ENCODE measurements at places on chromosomes 5 and 9. TPM values are rescaled to one million over a fixed set of nuclear protein-coding genes. Genes with fewer than 3 reads are reported as not detected.

DNA sequence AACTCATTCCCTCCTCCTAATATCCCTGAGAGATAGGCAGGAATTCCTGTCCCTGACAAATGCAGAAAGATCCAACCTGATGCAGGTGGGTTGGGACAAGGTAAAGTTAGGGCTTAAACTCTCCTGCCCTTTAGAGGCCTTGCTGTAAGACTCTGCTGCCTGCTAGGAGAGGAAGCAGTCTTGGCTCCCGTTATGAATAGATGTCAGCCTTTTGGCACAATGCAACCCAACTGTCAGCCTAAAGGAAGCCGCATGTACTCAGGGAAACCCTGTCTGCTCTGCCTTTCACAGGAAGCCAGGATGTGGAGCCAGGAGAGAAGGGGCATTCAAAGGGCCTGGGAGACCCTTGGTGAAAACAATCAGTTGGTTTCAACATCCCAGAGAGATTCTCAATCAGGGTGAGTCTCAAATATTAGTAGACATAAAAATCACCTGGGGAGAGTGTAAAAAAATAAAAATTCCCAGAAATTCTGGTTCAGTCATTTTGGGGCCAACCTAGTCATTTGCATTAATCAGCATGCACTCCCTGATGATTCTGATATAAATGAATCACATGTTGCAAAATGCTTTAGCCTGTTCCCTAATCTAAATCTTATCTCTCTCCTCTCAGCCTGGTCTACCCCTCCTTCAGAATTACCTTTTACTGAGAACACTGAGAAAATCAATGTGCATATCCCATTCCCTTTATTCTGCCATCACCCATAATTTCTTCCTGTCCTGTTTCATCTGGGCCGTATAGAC lies 136.2 kb upstream of the TRIM32 start:
- DNase-seq = no peak

GRCh38 chr9:121823451-121824169 lies 172.2 kb downstream of the DAB2IP start:
- no peak for DNase-seq

- no peak for DNase-seq
Measured at GRCh38 chr5:75640826-75641225, 29.6 kb downstream of the ANKDD1B start.

- DNase-seq = no peak
Measured at GRCh38 chr5:174482607-174483024, 241.8 kb upstream of the MSX2 start.

PCYOX1L gene
- 53.7 TPM for total RNA-seq

SLIT3 gene
- not detected for total RNA-seq

DNA sequence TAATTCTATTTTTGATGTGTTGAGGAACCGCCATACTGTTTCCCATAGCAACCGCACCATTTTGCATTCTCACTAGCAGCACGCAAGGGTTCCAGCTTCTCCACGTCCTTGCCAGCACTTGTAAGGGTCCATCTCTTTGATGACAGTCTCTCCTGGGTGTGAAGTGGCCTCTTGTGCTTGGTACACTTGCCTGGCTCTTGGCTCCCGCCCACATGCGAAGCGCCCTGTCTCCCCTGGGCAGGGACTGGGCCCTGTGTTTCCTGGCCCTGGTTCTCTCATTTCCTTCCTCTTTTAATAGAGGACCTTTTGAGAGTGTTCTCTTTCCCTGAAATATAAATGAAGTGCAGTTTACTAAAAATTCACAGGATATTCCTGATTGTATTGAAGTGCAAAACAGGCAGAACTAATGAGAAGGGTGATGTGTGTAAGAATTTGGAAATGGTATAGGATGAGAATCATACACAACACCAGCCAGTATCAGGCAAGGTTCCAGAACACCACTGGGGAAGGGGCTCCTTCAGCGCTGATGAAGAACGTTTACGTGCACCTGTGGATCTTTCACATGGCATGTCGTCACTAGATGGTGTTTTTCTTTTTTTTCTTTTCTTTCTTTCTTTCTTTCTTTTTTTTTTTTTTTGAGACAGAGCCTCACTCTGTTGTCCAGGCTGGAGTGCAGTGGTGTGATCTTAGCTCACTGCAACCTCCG lies 73.0 kb downstream of the EHMT1 start:
- DNase-seq = no peak

CDH12 gene
- not detected for total RNA-seq

ACSL6 gene
- 22.2 TPM for total RNA-seq

CLK4 gene
- total RNA-seq = 137 TPM

ECM2 gene
- total RNA-seq = not detected

- DNase-seq = no peak
Measured at GRCh38 chr5:127988146-127988760, 95.3 kb upstream of the SLC12A2 start.

DNA sequence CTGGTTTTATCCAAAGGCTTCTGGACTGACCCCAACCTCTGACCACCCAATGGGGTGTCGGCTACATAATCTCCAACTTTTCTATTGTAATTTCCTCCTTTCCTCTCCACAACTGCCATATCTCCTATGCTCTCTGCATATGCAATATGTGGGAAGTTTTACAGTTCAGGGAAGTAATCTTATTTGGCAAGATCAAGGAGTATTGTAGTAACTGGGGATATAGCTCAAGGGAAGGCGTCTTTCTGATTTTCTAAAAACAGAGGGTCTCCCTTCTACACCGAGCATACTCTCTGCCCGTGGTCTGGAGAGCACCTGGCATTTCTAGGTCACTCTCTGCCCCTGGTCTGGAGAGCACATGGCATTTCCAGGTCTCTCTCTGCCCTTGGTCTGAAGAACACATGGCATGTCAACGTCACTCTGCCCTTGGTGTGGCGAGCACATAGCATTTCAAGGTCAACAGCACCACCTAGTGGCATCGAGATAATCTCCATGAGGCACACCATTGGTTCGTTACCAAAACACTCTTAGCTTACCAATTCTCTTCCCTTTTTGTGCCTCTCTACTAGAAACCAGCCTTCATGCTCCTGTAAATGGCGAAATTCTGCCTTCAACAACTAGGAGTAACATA lies 616.4 kb upstream of the NUDT12 start:
- DNase-seq = no peak

DNA sequence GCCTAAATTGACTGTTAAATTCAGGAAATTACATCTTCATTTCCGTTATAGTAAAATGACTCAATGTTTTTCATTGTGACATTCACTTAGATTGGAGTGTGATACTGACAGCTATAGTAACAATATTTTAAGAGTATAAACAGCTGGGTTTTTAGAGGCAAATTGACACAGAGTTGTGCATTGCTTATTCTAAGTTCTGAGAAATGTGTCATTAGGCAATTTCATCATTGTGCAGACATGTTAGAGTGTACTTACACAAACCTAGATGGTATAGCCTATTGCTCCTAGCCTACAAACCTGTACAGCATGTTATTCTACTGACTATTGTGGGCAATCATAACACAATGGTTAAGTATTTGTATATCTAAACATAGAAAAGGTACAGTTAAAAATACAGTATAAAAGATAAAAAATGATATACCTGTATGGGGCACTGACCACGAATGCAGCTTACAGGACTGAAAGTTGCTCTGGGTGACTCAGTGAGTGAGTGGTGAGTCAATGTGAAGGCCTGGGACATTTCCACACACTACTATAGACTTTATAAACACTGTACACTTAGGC lies 132.7 kb downstream of the PDE4D start:
- DNase-seq = no peak

DNA sequence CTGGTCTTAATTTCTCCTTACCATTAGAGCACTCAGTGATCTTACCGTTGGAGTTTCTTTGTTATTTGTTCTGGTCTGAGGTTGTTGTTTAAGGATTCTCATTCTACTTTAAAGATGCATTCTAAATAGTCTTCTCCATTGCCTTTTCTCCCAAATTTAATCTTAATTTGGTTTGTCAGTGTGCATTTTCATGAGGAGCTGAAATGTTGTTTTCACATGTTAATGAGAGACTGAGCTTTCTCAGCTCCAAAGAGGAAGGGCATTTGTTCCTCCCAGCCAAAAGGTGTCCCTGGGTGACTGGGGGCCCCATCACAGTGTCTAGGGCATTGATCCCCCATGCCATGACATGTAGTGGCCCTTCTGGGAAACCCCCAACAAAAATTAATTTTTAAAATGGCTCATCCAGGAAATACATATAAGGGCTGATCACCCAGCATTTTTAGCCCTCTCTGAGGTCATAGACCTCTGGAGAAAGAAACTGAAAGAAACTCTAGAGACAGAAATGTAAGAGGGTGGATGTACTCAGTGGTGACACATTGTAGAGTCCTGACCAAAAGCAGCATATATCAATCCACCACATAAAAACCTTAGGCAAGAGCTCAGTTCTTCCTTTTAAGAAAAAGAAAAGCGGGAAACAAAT lies 240.4 kb upstream of the RAI14 start:
- DNase-seq = no peak

- DNase-seq = no peak
Measured at GRCh38 chr9:133492061-133493021, 13.4 kb upstream of the SLC2A6 start.

- DNase-seq = no peak
Measured at GRCh38 chr5:61468483-61468865, 136.4 kb downstream of the ZSWIM6 start.

CDH10 gene
- total RNA-seq = not detected

DNA sequence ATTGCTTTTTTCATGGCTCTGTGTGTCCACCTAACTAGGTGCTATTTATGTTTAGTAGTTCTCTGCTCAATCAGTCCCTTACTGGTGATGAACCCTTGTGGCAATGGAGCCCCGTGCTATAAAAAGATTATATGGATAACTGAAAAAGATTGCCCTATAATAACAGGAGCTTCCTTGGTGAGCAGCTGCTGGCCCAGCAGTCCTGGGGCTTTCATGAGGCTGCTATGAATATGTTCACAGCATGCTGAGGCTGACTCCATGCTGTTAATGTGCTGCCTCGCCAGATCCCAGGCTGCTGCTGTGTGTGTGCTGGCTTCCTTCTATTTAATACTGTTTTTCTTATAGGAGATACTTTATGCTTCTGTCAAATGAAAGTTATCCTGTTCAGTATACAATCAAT lies 357.5 kb downstream of the TAF11L14 start:
- DNase-seq = no peak

- no peak for DNase-seq
Measured at GRCh38 chr5:68710514-68710913, 383.3 kb upstream of the SLC30A5 start.

GRCh38 chr5:132459031-132459982 lies 31.3 kb downstream of the IRF1 start:
- no peak for DNase-seq

GLT6D1 gene
- not detected for total RNA-seq

- no peak for DNase-seq
Measured at GRCh38 chr9:71793386-71794105, 25.2 kb upstream of the CEMIP2 start.

PCDHB7 gene
- total RNA-seq = not detected

GRCh38 chr9:112869041-112869529 lies 21.6 kb downstream of the SLC46A2 start:
- DNase-seq = no peak

GRCh38 chr9:89006996-89007967 lies 16.0 kb downstream of the S1PR3 start:
- DNase-seq = no peak

GRCh38 chr9:132486706-132487350 lies 76.8 kb downstream of the CFAP77 start:
- DNase-seq = no peak

DNA sequence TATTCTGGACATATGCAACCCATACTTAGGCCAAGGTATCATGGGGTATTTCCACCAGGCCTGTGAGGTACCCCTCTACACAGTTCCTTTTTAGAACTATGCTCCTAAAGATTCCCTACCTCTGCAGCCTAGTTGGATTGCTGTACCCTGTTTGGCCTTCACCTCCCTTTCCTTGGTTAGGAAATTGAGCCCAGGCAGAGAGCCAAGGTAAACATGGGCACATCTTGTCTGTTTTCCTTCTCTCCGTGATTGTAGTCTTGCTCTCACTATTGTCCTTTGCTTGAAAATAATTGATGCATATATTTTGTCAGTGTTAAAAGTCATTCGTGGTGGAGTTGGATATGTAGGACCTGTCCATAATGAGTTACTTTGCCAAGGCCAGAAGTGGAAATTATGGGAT lies 26.7 kb downstream of the BDP1 start:
- DNase-seq = no peak

QRFP gene
- total RNA-seq = not detected

DNA sequence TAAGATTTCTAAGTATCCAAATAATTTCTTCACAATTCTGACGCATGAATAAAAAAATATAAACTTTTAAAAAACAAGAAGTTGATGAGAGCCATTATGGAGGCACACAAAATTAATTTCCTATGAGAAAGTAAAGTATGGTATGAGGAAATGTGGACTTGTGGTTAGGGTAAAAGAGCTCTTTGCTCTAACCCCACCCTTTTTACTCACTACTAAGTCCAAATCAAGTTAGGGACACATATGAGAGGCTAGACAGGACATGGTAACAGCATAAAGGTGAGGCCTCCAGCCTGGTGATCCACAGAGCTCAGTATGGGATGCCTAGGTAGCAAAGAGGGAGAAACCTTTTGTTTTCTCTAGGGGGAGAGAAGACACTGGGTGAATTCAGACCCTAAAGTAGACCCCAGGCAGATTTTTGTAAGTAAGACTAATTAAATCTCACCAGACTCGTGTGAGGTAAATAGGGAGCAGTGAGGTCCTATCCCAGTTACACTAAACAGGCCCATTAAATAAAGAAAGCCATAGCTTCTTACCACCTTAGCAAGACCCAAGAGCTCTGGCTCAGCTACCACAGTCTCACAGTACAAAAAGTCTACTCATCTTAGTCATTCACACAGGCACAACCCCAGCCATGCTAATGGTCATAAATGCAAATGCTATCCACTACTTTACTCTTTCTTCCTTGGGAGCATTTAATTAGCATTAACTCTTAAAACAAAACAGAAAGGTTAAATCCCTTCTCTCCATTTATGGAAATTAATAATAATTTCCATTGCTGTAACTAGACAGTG lies 42.6 kb downstream of the MLLT3 start:
- DNase-seq = no peak

DNA sequence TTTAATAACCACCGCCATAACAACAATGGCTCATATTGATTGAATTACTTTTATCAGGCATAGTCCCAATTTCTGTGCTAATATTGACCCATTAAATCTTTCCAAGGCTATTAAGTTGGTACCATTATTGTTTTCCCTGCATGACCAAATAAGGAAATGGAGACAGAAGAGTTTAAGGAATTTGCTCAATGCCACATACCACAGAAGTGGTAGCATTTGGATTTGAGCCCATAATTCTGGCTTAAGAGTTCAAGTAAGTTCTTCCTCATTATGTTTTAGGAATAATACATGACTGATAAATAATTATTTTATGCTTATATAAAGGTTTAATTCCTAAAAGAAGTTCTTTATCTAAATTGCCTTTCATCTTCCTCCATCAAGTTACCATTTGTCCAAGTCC lies 43.4 kb upstream of the HAPLN1 start:
- DNase-seq = no peak

ZNF366 gene
- 0.11 TPM for total RNA-seq

SLC36A2 gene
- not detected for total RNA-seq

ABO gene
- not detected for total RNA-seq

- DNase-seq = no peak
Measured at GRCh38 chr5:40223884-40224402, 455.8 kb upstream of the PTGER4 start.

RNF208 gene
- total RNA-seq = 1.1 TPM

GRCh38 chr5:59299006-59299405 lies 594.5 kb downstream of the PDE4D start:
- DNase-seq = no peak

GRCh38 chr5:171342362-171343111 lies 33.5 kb downstream of the TLX3 start:
- no peak for DNase-seq

- DNase-seq = no peak
Measured at GRCh38 chr5:164504141-164504772, 998.8 kb downstream of the MAT2B start.
